ENCODE measurements at places on chromosomes 11 and 22.

DNA sequence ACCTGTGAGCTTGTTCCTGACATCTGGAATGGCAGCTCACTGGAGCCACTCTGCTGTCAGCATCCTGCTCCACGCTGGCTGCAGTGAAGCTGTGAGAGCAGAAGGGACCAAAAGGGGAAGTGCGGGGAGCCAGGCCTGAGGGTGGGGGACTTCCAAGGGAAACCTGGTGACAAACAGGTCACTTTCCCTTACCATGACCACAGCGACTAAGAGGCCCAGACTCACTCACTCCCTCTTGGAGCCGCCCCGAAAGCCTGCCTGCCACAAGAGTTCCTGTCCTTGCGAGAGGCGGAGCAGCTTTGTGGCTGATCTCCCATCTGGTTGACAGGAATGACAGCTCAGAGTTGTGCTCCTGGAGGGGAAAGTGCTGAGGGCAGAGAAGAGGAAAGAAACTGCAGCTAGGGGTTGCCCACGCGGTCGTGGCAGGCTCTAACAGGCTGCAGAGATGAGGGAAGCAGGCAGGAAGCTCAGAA, 183.8 kb upstream of the NTM start:
- DNase-seq, result no peak

- no peak for DNase-seq
Observed at GRCh38 chr22:30646518-30647160, 11.1 kb downstream of the SLC35E4 start.

DNA sequence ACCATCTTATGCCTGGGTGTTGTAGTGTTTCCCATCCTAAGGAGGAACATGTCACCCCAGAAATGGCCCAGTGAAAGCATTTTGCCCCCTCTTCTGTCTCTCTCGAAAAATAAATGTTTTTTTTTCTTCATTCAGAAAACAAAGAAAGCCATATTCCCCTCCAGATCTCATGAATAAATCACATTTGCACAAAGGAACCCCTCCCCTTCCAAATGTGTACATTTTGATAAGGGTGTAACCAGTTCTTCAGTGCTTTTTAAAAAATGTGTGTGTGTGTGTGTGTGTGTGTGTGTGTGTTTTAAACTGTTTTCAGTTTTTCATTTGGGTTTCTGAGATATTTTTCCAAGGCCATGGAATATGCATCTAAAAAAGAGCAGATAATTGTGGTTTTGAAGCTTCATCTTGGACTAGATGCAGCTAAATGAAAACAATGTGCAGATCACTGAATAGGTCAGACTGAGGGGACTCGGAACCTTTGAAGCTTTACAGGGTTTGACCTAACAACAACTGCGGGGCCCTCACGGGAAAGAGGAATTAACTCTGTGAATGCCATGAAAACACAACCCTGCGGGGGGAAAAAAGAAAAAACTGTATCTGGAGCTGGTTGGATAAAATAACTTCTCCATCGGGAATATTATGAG, 76.4 kb downstream of the YAP1 start:
- DNase-seq, result no peak

GRCh38 chr11:61118004-61118403, 15.7 kb downstream of the CD5 start:
- no peak for DNase-seq

DNA sequence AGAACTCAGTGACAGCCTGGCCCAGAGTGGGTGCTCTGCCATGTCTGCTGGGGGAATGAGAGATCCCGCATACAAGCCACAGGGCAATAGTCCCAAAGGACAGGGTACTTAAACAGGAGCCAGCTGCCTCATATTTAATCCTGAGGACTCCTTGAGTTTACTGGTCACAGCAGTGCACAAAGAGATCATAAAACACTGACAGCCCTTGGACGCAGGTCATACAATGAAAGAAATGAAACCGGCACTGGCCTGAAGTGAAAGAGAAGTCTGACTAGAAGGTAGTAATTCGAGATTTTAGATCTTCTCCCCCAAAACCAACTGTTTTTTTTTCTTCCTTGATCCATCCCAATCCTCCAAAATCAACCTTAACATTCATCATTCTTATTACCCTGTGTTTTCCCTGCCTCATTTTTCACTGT, 299.8 kb upstream of the SYN3 start:
- DNase-seq, result no peak

GRCh38 chr22:39679652-39680051, 109.1 kb downstream of the CACNA1I start:
- no peak for DNase-seq

DNA sequence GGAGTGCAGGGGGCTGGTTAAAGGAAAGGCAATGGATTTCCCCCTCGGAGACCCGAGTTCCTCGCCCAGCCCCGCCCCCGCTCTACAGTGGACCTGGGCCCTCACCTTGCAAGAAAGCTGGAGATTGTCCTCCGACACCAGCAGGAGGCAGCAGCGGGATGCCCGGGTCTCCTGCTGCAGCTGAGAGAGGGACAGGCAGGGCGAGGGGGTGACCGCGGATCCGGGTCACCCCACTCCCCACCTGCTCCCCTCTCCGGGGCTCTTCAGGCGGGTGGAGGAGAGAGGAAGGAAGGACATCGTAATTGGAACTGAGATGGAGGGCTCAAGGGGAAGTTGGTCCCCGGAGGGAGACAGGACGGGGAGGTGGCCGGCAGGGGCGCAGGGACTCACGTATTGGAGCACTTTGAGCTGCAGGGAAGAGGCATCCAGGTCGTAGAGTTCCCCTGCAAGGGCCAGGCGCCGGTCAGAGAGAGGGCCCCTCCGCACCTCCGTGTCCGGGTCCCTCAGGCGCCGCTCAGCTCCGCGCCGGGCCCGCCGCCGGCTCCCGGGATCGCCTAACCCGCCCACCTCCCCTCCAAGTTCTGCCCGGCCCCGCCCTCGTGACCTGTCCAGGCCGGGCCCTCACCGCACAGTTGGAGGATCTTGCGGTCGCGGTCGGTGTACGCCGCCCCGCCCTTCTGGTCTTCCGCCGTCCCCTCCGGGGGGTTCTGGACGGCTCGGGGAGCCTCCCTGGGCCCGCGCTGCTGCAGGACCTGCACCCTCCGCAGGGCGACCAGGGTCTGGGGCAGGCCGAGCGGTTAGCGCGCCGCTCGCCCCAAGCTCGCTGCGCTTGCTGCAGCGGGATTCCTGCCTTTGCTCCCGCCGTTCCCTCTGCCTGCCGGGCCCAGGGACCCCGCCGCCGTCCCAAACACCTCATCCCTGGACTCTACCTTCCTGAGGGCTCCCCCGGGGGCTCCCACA, 84.1 kb downstream of the PDE2A start:
- DNase-seq, result peak; percentile 44

DNA sequence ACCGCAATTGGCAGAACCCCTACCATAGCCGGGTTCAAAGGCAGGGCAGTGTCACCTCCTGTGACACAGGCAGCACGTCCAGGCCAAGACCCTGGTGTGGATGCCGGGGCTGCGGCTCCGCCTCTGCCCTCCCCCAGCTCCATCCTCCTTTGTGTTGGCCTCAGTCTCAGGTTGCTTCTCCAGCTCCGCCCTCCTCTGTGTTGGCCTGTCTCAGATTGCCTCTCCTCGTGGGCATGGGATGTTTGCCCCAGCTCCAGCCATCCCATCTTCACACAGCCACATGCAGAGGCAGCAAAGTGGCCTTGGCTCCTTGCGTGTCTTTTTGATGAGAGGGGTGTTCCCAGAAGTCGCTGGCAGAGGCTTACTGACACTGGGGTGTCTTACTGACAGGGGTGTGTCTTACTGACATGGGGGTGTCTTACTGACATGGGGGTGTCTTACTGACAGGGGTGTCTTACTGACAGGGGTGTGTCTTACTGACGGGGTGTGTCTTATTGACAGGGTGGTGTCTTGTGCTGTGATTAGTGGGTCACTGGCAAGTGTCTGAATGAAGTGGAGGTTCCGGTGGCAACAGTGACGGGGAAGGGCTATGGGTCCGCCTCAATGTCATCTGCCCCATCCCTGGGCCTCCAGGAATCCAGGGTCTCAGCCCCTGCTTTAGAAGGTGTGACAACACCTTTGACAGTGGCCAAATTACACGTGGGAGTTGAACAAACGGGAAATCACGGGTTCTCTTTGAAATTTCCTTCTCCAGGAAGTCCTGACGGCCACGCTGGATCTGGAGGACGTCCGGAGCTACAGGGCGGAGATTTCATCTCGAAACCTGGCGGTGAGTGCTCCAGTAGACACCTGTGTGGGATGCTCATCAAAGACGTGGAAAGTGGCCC, 24.9 kb downstream of the NADSYN1 start:
- no peak for DNase-seq

DNA sequence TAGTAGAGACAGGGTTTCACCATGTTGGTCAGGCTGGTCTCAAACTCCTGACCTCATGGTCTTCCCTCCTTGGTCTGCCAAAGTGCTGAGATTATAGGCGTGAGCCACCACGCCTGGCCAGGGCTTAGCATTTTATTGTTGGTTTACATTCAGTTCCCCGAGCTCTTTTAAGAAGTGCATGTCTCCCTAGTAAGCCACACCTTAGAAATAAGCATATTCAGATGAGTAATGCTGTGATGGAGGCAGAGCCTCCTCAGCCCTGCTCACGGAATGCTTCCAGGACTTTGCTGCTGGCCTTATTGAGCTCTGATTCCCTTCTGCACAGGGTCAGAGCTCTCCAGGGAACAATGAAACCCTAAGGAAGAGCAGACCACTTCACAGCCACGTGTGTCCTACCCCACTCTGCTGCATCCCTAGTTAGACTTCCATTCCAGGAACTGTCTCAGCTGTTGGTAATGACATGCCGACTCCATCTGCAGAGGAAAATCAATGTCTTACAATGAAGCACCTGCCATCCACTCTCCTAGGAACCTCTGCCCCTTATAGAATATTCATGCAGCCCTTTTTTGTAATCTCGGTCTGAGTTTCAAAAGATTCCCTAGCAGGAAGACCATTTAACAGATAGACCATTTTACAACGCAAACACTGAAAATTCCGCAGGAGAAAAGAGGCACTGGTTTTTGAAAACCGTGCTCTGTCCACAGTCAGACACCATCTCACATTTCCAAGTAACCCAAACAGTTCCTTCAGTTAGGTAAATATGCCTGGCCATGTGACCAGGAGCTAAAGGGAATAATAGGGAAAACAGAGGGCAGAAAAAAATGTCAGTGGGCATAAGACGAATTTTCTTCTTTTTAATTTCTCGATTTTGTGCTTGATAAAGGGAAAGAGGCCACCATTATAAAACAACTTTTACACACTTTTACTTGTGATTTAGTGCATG, 1.7 kb upstream of the JAM3 start:
- no peak for DNase-seq

GRCh38 chr22:19807914-19808872, 46.5 kb downstream of the GNB1L start:
- DNase-seq, result no peak

Measured in stimulated activated CD4-positive, alpha-beta T cell treated with anti-CD3 and anti-CD28 coated beads, Interleukin-12 subunit alpha, Interleukin-12 subunit beta, amount 100 ng/mL, for 4 hours (primary cell).